ENCODE measurements at places on chromosomes 6 and 20. TPM values are rescaled to one million over a fixed set of nuclear protein-coding genes. Genes with fewer than 3 reads are reported as not detected.

- DNase-seq: no peak
Measured at GRCh38 chr6:152503546-152503945, 133.6 kb downstream of the SYNE1 start.

The FBXO9 gene
- total RNA-seq: 73.9 TPM

The DSP gene
- 2.1 TPM for total RNA-seq

GRCh38 chr6:33589731-33590530 lies 9.9 kb upstream of the BAK1 start:
- DNase-seq: no peak

DNA sequence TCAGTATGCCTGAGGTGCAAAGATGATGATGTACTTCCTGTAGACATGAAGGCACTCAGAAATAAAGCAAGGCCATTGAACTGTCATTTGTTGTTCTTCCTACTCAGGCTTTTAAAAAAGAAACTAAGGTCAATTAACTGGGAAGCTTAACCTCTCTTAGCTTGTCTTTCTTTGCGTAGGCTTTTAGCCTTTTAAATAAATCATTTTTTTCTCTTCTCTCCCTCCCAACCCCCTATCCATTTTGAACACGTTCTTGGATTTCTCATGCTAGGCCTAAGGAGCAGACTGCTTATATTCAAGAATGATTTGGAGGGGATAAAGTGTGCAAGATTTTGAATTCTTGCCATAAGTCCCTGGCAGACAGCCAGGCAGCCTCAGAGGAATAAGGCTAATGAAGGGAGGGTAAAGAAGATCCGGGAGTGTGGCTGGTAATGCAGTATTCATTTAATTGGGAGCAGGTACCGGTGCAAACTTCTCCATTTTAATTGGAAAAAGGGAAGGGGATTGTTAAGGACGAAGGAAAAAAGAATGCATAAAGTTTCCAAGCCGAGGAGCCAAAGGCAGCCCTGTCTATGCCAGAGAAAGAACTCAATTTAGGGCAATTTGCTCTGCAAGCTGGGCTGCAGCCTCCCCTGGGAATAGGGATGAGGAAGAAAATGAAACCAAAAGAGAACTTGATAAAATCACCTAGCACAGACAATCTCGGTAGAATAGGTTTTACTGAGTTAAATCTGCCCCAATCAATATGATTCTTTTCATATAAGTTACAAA lies 343.8 kb upstream of the MMS22L start:
- DNase-seq: no peak

DNA sequence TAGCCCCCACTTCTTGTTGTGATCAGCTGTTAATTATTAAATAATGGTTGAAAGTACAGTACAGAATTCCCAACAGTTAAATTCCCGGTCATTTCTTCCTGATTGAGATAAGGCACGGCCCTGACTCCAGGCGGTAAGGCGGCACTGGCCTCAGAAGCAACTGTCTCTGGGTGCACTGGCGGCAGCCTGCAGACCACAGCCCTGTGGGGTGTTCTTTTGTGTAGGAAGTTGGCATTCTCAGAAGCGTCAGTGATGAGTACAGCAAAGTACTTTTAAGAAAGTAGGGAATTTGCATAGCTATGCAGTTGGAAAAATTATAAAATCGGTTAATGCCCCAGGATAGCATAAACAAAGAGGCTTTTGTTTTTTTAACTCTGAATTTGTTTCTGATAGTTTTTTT lies 50.5 kb downstream of the SAMD5 start:
- no peak for DNase-seq

DNA sequence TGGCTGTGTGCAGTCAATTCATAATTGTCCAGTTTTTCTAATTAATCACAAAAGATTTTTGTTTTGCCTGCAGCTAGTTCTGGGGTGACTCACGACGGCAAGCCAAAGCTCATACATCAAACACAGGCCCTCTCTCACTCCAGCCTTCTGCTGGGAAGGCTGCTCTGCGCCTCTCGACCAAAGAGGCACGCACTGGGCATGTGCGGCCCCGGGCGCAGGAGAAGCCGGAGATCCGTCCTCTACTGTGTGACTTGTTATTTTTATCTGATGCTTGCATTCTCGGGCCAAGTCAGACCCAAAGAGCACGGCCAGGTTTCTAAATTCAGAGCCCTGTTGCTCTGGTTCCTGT lies 98.5 kb downstream of the TFAP2A start:
- DNase-seq: no peak

DNA sequence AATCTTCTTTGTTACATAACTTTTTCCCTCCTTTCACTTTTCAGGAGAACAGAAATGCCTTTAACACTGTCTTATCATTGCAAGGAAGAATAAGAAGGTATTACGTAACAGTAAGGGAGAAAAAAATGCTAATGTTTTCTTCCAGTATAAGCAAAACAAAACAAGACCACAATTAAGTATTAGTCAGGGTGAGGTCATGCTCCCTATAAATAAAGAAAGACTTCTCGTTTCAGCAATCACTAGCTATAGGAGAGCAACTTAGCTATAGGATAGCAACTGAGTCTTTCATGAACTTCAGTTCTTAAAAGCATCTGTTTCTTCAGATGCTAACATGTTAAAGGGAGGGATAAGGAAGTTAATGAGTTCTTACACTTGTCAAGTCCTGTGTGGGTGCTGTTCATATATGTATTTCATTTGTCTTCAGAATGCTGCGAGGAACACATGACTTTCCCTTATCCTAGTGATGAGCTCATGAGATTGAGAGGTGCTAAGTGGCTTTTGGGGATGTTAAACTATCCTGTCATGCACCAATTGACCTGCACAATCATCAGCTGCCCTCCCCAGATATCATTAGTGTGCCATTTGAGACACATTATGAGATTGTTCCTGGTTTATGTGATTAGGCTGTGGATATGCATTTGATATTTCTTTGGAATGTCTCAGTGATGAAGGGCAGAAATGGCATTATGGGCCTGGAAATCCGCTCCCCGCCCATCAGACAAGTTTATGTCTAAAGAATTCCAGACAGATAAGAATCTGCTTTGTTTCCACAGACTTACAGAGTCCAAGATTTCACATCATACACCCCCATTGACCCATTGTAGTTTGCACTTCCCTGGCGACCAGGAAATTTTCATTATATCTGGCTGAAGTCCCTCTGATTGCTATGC lies 37.5 kb downstream of the LAMA4 start:
- DNase-seq: no peak

DNA sequence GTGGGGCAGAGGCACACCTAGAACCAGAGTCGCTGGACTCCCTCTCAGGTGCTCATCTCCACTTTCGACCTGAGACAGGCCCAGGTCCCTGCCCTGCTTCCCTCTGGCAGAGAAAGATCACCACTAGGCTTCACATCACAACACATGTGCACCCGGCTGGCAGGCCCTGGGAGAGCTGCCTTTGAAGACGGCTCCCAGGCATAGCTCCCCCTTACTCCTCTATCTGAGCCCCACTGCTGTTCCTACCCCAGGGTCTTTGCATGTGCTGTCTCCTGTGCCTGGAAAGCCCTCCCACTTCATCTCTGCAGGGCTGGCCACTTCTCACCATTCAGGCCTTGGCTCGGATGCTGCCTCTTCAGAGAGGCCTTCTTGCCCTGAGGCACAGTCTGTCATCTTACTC lies 89.2 kb downstream of the NOL4L start:
- no peak for DNase-seq

The C6orf120 gene
- total RNA-seq: 29.0 TPM

GRCh38 chr6:42040856-42041480 lies 9.4 kb upstream of the TAF8 start:
- no peak for DNase-seq

DNA sequence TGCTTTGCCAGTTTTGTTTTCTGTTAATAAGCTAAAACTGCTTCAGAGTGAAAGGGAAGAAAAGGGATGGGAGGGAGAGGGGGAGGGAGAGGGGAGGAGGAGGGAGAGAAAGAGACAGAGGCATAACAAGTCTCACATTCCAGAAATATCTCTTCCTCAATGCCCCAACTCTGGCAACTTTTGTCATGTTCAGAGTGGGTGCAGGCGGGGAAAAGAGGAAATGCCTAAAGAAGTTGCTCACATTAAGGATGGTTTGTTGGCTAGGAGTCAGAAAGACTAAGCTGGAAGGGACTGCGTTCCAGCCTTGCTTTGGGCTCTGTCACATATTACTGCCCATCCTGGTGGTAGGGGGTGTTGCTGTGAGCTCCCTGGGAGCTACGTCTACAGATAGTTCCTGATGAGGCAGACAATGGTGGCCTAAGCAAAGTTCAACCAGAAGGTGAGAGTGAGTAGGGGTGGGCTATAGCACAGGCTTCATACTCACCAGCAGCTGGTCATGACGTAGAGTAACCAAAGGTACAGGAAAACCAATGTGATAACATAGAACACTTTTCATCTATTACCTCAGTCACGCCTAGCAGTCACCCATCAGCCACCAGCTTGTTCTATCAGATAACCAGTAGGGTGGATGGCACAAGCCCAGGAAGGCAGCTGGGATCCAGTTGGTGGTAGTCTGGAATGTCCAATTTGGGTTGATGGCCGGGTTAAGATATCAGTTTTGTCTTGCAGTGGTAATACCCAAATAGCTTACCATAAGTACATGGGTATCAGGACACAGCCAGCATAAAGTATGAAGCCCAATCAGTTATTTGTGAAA lies 2.1 kb downstream of the TSPYL4 start:
- DNase-seq: no peak

The PRL gene
- not detected for total RNA-seq

DNA sequence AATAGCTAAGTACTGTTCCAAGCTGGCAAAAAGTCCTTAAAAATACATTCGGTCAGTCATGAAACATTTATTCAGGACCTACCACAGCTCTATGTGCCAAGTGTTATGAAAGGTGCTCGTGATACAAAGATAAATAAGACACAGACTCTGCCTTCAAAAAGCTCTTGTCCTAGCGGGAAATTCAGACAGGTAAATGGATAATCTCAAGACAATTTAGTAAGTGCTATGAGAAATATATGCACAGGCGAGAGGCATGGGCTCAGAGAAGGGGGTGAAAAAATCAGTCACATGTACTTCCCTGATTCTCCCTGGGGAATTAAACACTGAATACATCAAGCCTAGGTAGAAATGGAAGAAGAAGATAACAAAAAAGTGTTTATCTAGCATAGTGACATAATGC lies 49.8 kb upstream of the HEY2 start:
- DNase-seq: no peak

The TFAP2C gene
- 2.5 TPM for total RNA-seq

GRCh38 chr6:118968416-118968815 lies 33.5 kb upstream of the MCM9 start:
- DNase-seq: no peak

The C6orf15 gene
- not detected for total RNA-seq

The MAS1 gene
- not detected for total RNA-seq

The SEC63 gene
- total RNA-seq: 24.2 TPM

GRCh38 chr20:58763076-58763475 lies 70.5 kb downstream of the NPEPL1 start:
- DNase-seq: no peak

GRCh38 chr20:47734870-47735269 lies 50.4 kb downstream of the SULF2 start:
- DNase-seq: no peak

The DCDC2 gene
- not detected for total RNA-seq

GRCh38 chr6:39517756-39518155 lies 195.3 kb upstream of the KCNK16 start:
- no peak for DNase-seq

The PTGIS gene
- total RNA-seq: 125 TPM

DNA sequence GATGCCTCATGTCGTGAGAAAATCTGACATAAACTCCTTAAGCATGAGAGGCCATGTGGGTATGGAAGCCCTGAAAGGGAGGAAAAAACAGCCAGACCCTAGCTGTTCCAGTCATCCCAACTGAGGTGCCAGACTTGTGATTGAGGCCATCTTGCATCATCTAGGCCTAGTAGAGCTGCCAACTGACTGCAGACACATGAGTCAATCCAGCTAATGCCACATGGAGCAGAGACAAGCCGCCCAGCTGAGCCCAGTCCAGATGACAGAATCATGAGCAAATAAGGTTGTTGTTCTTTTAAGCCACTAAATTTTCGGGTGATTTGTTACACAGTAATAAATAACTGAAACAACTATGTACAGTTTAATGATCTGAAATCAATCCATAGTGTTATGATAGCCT lies 680.9 kb downstream of the MAFB start:
- DNase-seq: no peak

GRCh38 chr6:149254253-149254652 lies 63.3 kb upstream of the TAB2 start:
- DNase-seq: no peak

Data from esophagus muscularis mucosa (tissue), 4 donors.